NCI-H510A treated with DMSO at 0.1 percent for 48 hours (cell line): ENCODE measurements at places on chromosomes 3 and 15.
A peak's percentile ranks its signal among the peaks of the same experiment; 100 is the strongest.

GRCh38 chr3:160747422-160747821 lies 8.6 kb upstream of the PPM1L start:
- DNase-seq, result no peak

GRCh38 chr15:44066211-44066827 lies 128.8 kb downstream of the FRMD5 start:
- peak; percentile 70 for DNase-seq

- DNase-seq, result no peak
These were observed 10.9 kb upstream of the ITGA11 start for GRCh38 chr15:68442903-68443302.

DNA sequence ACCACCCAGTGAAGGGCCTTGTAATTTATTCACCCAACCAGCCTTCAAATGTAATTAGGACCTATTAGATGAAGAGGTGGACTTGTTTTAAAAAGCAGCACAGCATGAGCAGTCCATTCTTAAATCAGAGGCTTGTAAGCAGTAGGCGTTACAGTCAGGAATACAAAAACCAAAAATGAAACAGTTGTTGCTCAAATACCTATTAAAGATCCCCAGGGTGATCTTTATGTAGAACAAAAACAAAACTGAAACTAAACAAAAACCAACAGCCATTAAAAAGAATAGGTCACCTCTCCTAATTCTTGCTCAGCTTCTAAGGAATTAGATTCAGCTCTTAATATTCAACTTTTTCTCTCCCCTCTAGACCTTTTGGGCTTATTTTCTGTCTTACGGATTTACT lies 104.9 kb upstream of the ST8SIA2 start:
- no peak for DNase-seq

DNA sequence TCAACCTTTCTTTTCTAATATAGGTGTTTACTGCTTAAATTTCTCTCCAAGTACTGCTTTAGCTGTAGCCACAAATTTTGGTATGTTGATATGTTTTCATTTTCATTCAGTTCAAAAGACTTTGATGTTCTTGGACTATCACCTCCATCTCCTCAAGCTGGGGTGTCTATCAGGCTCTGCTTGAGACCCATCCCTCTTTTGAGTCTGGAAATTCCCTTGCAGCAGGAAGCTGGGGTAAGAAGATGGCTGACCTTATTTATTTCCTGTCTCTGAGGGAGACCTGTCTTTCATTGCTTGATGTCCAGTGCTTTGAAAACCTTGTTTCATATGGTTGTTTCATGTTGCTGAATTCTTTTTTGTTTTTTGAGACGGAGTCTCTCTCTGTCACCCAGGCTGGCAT lies 60.5 kb upstream of the ADPGK start:
- DNase-seq, result no peak

- DNase-seq, result no peak
These were observed 162.6 kb downstream of the CCNL1 start for GRCh38 chr3:156997351-156997750.

GRCh38 chr3:172868582-172869200 lies 118.2 kb downstream of the ECT2 start:
- DNase-seq, result no peak

DNA sequence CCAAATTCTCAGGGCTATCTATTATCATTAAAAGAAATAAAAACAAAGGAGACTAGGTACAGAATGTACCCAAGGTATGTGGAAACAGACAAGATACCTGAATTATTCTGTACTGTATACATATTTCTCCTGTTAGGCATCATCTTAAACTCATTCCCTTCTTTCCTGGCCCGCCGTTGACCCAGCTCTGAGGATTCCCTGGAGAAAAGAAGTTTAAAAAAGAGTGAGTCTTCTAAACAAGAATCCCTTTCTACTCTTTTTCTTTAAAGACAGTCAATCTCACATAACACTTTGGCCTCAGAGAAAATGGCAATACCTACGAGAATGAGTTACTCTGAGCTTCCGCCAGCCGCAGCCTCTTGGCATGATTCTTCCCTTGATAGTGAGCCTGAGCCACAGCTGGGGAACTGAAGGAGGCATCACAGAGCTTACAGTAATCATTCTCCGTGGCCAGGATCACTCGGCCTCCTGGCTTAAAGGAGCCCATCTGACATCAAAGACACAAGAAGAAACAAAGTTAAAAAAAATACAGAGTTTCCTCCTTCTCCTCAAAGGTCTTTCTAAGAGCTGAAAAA lies 44.2 kb downstream of the ZMAT3 start:
- DNase-seq, result no peak

- no peak for DNase-seq
These were observed 120.1 kb downstream of the LIPC start for GRCh38 chr15:58551764-58552504.

GRCh38 chr3:41265823-41266273 lies 66.5 kb downstream of the CTNNB1 start:
- no peak for DNase-seq

DNA sequence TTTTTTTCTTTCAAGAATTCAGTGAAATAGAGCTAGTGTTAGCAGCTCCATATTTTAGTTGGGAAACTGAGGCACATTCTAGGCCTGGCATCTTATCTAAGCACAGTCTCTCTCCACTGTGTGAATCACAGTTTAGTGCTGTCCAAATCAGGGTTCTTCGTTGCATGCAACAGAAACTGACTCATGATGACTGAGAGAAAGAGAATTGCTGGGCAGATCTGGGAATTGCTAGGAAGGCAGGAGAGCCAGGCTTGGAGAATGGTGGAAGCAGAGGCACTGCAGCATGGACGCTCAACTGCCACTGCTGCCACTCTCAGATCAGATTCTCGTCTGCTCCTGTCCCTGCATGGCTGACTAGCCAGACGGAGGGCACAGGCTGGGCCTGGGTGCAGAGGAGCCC lies 40.7 kb upstream of the CHST2 start:
- DNase-seq, result no peak

DNA sequence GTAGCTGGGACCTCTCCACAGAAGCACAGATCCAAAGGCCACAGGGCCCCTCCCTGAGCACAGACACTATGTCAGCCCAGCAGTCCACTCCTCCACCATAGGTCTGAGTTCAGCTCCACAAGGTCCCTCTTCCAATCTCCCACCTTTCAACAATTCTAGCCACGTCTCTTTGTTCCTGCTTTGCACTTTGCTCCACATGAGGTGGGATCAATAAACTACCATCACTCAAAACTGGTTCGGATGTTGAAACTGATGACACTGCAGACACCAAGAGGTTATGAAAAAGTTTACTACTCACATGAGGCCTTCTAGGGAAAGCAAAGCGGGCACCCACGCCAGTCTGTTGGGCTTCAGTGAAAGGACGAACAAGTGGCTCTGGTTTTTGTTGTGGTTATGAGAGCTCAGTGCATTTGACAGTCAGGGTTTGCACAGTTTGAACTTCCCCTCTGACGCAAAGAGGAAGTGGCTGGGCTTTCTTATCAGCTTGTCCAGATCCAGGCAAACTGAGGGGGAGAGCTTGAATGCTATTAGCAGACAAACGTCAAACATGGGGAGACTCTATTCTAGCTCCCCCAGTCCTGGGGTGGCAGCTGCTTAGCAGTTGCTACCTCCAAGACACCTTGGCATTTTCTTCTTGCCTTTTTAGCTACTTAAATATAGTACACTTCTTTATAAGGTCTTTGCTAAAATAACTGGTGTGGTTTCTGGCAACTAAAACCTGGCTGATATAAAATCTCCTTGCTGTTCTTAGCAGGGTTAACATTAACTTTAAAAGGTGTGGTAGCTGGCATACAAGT lies 37.8 kb downstream of the ZNF445 start:
- no peak for DNase-seq

- peak; percentile 23 for DNase-seq
These were observed 40.8 kb downstream of the RHCG start for GRCh38 chr15:89455535-89455934.

- DNase-seq, result no peak
These were observed 1.9 kb downstream of the CHST2 start for GRCh38 chr3:143121241-143122088.

GRCh38 chr3:64728428-64728827 lies 40.6 kb upstream of the ADAMTS9 start:
- no peak for DNase-seq

- DNase-seq, result no peak
These were observed 315.4 kb downstream of the LPP start for GRCh38 chr3:188469228-188469885.

DNA sequence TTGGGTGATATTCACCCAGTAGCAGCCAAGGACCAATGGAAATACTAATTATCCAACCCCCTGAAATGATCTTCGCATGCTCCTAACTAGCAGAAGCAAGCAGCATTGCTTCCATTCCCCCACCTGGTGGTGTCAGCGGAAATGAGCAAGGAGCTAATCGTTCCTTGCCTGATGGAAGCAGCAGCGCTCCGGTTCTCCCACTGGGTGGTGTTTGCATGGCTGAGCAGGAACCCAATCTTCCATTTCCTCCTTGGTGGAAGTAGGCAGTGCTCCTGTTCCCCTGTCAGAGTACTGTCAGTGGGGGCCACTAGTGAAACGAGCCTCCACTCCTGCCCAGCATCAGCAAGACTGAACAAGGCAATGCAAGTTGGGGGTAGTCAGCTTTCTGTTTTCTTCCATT lies 311.5 kb downstream of the CACNA2D3 start:
- no peak for DNase-seq

GRCh38 chr15:69316291-69316690 lies 17.6 kb downstream of the PAQR5 start:
- DNase-seq, result no peak

- DNase-seq, result no peak
These were observed 723 bp downstream of the CPNE4 start for GRCh38 chr3:132034097-132034485.

DNA sequence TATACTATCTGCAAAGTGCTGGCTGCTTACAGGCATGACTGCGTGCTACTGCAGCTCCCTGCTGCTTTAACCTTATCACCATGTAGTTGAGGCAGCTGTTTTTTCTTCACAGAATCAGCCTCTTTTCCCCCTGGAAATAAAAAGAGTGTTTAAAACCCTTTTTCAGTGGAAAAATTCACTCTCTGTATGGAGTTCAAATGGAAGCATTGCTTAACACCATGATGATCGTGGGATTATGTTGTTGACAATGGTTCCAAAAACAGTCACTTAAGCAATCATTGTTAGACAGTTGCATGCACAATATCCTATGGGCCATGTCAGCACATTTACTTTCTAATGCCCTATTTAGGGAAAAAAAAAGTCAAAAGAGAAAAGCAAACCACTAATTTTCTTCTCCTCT lies 536.4 kb downstream of the UNC13C start:
- no peak for DNase-seq

GRCh38 chr3:136093771-136094170 lies 102.4 kb downstream of the MSL2 start:
- no peak for DNase-seq

- no peak for DNase-seq
These were observed 202.5 kb downstream of the LSAMP start for GRCh38 chr3:116242825-116243224.

DNA sequence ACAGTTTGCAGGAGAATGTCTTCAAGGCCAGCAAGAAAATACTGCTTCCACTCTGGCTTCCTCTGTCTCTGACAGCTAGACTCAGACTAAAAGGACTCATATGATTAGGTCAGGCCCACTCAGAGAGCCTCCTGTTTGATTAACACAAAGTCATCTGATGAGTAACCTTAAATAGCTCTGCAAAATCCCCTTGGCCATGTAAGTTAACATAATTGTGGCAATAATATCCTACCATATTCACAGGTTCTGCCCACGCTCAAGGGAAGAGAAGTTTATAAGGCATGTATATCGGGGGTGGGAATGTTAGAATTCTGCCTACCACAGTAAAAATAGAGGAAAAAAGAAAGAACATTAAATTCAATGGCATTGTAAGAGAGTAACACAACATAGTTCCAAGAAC lies 20.6 kb upstream of the HHATL start:
- no peak for DNase-seq

DNA sequence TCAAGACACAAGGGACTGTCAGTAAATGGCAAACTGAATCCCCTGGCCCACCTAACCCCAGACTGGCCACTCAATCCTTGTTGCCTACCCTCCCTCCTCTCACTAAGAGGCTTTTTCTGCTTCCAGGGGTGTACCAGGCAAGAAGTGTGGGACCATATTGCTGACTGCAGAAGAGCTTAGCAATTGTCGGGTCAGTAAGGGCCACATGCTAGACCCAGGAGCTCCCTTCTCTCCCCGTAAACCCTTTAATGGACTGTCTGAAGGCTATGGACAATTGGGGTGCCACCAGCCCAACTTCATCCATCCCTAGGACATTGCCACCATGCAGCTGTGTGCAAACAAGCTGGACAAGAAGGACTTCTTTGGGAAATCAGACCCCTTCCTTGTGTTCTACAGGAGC lies 8.8 kb downstream of the CPNE9 start:
- DNase-seq, result no peak

GRCh38 chr3:127544192-127544802 lies 46.2 kb downstream of the TPRA1 start:
- peak; percentile 60 for DNase-seq

DNA sequence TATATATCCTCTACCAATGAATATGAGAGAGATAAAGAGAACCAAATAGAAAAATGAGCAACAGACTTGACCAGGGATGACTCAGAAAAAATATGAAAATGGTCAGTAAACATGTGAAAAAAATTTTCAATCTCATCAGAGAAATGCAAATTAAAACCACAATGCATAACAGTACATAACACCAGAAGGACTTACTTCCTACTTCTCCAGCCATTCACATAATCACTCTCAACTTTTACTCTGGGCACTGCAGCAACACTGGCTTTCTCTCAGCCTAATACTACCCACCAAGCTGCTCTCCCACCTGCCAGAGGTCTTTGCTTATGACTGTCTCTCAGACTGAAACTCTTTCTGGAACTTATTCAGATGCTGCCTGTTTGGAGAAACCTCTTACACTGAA lies 49.4 kb downstream of the DPH6 start:
- no peak for DNase-seq

DNA sequence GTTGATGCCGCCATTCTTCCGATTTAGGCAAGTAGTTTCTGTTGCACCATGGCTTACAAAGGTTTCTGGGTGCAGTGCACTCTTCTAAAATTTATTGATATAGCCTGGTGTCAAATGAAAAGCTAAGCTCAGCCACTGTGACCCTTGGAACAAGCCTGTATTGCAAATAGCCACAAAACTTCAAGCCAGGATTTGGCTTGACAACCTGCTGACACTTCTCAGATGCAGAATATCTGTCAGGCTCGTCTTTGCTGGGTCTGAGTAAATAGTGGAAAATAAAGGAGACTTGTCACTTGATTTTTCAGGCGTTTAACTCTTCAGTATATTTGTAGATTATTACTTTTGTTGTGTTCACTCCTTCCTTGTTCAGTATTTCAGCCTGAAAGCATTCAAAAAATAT lies 871.8 kb downstream of the OTOL1 start:
- DNase-seq, result no peak

GRCh38 chr3:14248849-14249523 lies 70.4 kb downstream of the LSM3 start:
- no peak for DNase-seq
